Endothelial cell of umbilical vein (primary cell): ENCODE measurements at places on chromosomes 2 and 18. TPM values are rescaled to one million over a fixed set of nuclear protein-coding genes. Genes with fewer than 3 reads are reported as not detected.

DNA sequence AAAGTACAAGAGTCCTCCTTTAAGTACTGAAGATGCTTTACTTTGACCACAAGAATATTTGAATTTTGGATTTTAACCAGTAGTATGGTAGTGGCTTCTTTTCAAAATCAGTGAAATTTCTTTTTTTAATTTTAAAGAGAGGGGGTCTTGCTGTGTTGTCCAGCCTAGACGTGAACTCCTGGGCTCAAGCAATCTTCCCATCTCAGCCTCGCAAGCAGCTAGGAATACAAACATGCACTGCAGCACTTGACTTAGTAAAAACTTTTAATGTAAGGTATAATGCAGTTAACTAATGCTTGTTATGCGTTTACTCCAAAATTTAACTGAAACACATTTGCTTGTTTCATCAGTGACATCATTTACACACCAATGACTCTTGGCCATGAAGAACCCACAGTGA lies 49.6 kb downstream of the EML4 start:
- no peaks in the 10 kb centered on the region for H3K36me3 ChIP-seq
- no peak overlapping the region for H3K4me3 ChIP-seq
- no peak overlapping the region for H3K27ac ChIP-seq
- H3K27me3 ChIP-seq: no peaks in the 10 kb centered on the region
- peaks cover 6% of the 10 kb centered on the region for H3K4me1 ChIP-seq

Gene ACTG2
- total RNA-seq: not detected in 2 replicates

DNA sequence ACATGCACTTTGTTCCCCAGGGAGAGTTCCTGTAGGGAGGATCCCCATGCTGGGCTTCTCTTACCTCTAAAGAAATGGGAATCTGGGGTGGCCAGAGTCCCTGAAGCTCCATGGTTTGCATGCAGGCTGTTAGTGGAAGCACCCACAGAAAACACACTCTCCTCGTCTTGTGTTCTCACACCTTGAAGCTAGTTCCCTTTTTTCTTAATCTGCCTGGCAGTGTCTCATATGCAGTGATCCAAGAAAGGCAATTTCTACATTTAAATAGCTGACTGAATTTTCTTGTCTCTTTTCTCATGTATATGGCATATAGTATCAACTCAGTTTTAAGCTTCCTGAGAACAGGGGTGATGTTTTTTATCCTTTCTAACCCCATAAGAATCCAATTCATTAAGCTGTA lies 65.0 kb downstream of the LINC00305 start:
- H3K4me1 ChIP-seq: no peaks in the 10 kb centered on the region
- no peak overlapping the region for H3K4me3 ChIP-seq
- no peak overlapping the region for H3K27ac ChIP-seq
- DNase-seq: no peak
- no peaks in the 10 kb centered on the region for H3K36me3 ChIP-seq
- no peaks in the 10 kb centered on the region for H3K27me3 ChIP-seq

GRCh38 chr18:64180617-64181016 lies 31.7 kb upstream of the LINC00305 start:
- no peak overlapping the region for H3K27ac ChIP-seq
- no peak overlapping the region for H3K4me3 ChIP-seq
- H3K27me3 ChIP-seq: no peaks in the 10 kb centered on the region
- DNase-seq: no peak
- H3K4me1 ChIP-seq: no peaks in the 10 kb centered on the region

- no peak overlapping the region for H3K27ac ChIP-seq
- no peaks in the 10 kb centered on the region for H3K27me3 ChIP-seq
- no peak for DNase-seq
- H3K4me3 ChIP-seq: no peak overlapping the region
- peaks cover 22% of the 10 kb centered on the region for H3K4me1 ChIP-seq
These were observed 5.7 kb downstream of the TCF4 start for GRCh38 chr18:55582325-55582724.

DNA sequence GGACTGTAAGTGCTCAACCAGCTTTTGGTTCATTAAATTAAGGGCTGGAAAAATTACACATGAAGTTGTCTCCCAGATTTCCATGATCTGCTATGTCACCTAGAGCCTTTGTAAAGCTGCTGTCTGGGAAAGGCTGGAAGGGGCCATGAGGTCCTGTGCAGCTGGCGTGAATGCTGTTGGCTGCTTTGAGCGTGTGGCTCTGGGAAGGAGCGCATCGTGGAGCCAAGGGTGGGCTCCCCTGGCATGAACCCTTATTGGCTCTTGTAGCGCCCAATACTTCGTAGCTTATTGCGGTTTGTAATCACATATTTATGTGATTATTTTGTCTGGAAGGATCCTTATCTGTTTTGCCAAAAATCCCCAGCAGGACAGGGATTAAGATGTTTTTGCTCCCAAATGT lies 70.5 kb upstream of the LMAN1 start:
- H3K4me1 ChIP-seq: no peaks in the 10 kb centered on the region
- DNase-seq: no peak
- H3K36me3 ChIP-seq: no peaks in the 10 kb centered on the region
- no peaks in the 10 kb centered on the region for H3K27me3 ChIP-seq
- no peak overlapping the region for H3K4me3 ChIP-seq
- H3K27ac ChIP-seq: no peak overlapping the region
